ENCODE measurements at places on chromosomes 3 and 15.

DNA sequence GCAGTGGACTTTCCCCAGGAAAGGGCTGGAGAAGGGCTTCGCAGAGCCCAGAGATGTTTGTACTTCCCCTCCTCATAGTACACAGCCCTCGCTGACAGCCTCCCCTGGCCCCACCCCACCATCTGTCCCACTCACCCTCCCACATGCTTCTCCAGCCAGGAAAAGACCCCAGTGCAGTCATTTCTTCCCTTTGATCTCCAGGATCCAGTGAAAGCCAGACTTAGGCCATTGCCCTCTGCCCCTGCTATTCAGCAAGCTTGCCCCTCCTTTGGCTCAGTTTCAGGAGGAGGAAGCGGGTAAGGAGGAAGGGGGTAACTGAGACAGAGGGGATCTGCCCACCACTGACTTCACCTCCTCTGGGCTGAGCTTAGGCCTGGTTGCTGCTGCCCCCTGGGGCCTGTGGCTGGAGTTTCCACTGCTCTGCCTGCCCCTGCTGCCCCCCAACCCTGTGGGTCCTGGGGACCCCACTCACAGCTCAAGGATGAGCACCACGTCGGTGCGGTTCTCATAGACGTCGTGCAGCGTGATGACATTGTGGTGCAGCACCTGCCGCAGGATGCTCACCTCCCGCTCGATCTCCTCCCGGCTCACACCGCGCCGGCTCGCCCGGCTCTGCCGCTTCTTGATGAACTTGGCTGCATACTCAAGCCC lies 63.1 kb downstream of the DAPK2 start:
- no peak for DNase-seq

DNA sequence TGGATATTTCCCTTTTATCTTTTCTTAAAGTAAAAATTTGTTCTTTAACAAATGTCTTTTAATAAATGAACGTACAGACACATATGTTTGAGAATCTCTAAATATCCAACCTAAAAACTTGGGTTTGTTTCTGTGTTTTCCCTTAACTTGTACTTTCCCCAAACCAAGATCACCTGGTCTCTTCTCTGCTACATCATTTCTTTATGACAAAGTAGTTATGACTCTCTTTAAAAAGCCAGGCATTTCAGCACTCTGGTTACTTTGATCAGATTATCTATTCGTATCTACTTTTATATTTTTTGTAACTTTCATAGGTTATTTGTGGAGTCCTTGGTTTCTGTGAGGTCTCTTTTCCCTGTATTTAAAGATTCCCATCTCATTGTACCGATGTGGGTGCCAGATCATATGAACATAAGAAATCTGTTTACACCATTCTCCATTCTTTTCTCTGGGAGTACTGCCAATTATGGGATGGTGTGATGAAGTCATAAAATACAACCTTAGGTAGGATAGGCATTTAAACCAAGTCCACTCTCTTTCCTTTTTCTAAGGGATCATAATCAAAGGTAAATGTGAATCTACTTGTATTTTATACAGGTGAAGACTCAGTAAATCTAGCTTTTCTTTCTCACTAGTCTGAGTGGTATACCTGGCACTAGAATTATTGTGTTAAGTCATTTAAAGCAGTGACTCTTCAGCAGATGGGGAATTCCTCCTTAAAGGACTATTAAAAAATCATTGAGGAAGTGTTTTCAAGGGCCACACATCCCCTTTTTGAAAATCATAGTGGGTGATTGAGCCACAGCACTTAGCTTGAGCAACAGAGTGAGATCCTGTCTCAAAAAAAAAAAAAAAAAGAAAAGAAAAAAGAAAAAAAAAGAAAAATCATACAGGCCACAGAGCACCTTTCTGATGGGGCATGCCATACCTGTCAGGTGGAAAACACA lies 12.4 kb upstream of the NFKBIZ start:
- DNase-seq: no peak

DNA sequence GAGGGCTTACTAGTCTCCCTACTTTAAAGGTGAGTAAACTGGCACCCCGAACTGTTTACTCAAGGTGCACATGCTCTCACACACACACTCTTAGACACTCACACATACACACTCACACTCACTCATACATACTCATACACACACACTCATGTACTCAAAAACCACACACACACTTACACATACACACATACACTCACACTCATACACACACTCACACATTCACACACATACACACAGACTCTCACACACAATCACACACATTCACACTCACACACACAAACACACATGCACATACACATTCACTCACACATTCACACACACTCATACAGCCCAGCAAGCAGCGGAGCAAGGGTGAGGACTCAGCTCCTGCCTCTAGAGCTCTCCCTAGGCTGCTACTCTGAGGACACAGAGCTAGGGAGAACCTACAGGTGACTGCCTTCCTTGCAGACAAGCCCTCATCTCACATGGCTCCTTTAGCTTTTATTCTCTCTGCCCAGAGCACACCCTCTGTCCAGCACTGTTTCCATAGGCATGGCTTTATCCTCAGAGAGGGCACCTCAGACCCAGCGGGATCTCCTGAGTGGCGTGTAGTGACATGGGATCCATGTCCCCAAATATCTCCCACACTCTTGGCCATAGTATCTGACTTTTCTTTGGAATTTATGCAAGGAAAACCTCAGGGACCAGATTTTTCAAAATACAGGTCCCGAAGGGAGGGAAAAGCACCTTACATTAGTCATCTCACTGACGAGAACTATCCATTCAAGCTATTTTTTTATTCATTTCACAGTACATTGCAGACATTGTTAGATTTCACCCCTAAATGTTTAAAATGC lies 26.2 kb upstream of the ATG7 start:
- no peak for DNase-seq

GRCh38 chr3:122982216-122983185 lies 45.1 kb downstream of the SEMA5B start:
- DNase-seq: no peak

DNA sequence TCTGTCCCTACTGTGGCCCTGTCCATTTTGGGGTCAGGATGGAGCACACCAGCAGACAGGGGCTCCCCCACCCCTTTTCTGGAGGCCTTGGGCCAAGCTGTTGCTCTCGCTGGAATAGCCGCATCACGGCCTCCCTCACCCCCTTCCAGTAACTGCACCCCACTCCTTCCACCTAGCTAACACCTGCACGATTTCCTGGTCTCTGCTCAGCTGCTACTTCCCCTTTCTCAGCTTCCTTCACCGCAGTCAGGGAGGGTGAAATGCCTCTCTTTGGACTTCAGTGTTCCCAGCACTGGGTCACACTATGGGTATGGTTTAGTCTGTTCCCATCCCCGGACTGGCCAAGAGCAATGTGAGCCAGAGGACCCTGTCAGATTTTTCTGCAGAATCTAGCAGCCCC lies 400.2 kb downstream of the MCTP2 start:
- DNase-seq: no peak

GRCh38 chr3:183904833-183905780 lies 20.4 kb upstream of the PARL start:
- DNase-seq: no peak

GRCh38 chr15:55683376-55683775 lies 59.6 kb downstream of the PRTG start:
- DNase-seq: no peak

Measured in muscle of arm (tissue), 14 donors.